ENCODE measurements at places on chromosomes 13 and 19.

DNA sequence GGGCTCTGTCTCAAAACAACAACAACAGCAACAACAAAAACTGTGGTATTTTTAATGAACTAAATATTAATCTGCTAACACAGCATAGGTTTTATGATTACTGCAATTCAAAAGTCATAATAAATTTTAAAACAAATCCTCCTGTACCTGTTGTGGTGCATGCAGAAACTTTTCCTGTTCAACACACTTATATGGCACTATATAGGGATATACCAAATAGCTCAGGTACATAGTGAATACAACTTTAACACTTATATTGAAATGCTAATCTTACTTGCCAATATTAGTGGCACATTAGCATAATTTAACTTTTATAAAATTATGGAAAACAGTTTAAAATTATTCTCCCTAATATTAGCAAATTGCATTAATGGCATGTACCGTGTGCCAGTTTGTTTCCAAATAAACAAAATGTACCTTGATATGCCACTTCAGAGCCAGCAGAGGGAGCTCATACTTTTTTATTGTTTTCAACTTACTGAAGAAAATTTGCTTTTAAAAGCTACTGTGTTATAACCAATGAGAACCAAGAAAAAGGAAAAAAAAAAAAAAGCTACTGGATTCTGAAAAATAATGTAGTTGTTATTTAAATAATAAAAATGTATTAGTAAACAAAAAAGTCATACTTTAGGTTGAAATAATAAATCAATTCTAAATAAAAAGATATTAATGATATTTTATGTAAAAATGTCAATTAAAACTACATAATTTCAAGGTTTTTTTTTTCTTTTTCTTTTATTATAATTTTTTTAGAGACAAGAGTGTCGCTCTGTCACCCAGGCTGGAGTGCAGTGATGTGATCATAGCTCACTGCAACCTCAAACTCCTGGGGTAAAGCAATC lies 18.0 kb upstream of the RBM26 start:
- no peak for DNase-seq

DNA sequence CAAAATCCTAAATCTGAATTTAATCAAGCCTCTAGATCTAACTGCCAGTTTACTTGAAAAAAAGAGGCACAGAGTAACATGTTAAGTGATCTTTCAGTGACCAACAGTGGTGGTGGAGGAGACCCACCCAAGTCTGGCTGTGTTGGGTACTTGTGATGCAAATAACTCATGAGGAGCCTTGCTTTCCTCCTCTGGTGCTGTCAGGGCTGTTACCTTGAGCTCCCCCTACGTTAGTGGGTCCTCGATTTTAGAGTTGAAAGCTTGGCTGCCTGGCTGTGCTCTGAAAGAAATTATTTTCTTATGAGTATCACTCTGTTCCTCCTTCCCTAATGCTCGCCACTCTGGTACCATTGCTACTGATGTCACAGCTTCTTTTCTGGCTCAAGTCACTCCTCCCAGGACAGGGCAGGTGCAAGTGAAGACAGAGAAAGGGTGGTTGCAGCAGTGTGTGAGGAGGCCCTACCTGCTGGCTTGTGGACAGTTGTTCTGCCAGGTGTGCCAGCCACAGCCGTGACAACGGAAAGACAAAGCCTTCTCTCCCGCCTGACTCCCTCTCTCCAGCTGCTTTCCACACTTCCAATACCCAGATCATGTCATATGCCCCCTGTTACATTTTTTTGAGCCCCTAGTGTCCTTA lies 6.5 kb upstream of the SUPT20H start:
- DNase-seq, result no peak

GRCh38 chr19:49357186-49357585 lies 5.0 kb downstream of the TEAD2 start:
- DNase-seq, result no peak

DNA sequence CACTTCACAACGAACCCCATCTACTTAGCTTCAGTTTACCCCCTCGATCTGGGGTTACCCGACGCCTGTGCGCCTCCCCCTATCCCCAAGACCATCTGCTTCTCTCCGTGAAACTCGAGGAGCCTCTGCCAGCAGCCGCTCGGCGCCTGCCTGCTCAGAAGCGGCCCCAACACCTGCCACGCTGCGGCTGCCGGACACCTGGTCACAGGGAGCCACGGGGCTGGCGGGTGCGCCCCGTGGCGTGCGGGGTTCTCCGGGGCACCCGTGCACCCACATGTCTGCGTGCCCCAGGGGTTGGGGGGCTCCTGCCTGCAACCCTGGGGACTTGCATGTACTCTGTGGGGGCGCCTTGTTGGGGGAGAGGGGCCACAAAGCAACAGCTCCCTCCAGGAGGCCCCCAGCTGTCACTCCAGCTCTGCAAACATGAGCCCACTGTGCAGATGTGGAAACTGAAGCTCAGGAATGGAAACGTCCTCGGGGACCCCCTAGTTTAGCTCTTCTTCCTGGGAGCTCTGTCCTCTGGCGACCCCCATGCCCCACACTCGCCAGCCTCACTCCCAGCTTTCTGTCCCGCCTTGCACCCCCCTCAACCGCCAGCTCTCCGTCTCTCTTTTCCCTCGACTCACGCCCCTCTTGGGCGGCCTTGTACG lies 7.0 kb upstream of the SEMA6B start:
- no peak for DNase-seq

- DNase-seq, result no peak
Observed at GRCh38 chr13:70424428-70424827, 316.2 kb upstream of the KLHL1 start.

- DNase-seq, result no peak
Observed at GRCh38 chr13:72253754-72254153, 386.8 kb upstream of the DACH1 start.
